ENCODE measurements at places on chromosomes 16 and 17.

GRCh38 chr16:84190731-84191388 is at the start of gene ADAD2:
ADAD2 (plus strand) TSS chr16:84191157; CDS start chr16:84191231, 74 bp downstream.
- DNase-seq = no peak

GRCh38 chr17:48612854-48613691 is 2.0 kb downstream of the HOXB8 start:
- peak; percentile 40 for DNase-seq

DNA sequence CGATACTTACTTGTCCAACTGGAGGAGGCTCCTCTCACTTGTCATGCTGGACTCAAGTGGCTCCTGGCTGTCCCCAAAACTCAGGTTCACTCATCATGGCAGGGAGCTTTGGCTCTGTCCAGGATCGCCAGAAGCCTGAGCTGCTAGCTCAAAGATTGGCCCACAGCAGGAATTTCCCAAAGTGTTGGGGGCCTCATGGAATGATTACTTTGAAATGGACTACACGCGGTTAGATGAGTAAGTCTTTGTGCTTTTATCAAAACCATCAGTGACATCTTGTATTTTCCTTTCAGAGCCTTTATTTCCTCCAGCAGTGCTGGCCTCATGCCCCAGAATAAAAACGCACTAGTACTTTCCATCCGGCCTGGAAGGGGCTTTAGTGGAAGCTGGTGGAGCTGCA is 29.2 kb upstream of the PHB1 start:
- DNase-seq = peak; percentile 53

- peak; percentile 91 for DNase-seq
Measured at GRCh38 chr16:84730406-84731106, 30.8 kb downstream of the USP10 start.

DNA sequence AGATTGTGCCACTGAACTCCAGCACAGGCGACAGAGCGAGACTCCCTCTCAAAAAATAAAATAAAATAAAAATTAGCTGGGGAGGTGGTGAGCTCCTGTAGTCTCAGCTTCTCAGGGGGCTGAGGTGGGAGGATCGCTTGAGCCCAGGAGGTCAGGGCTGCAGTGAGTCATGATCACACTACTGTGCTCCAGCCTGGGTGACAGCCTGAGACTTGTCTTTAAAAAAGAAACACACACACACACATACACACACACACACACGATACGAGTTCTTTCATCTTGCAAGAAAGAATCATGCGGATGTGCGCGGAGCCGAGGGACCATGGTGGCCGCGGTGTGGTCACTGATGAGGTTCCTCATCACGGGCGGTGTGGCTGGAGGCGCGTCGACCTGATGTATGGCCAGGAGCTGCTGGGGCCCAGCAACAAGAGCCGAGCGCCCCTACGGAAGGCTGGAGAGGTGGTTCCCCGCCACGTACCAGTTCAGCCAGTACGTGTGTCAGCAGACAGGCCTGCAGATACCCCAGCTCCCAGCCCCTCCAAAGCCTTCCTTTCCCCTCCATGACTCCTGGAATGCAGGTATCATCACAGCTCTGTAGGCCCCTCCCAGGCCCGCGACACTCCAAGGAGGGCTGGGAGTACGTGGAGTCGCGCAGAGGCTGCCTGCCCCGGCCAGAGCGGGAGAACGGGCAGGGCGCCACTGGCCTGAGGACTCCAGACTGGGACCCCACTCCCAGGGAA is 20.7 kb downstream of the NXN start:
- no peak for DNase-seq

DNA sequence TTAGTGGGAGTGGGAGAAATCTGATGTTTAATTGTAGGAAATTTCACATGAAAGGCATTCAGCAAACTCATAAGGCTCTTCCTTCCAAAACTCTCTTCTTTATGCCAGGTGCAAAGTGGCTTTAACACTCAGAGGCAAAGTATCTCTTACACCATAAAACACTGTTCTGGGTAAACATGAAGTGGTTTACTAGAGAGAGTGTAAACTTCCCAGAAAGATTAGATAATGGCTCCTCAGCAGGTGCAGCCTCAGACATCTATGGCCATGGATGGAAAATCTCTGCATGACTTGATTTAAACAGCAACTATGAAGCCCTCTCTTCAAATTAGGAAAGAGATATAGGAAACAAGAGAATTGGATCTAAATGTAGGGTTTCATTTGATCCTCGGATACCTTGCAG is 583.1 kb upstream of the SALL1 start:
- no peak for DNase-seq

- no peak for DNase-seq
Measured at GRCh38 chr17:30927756-30928155, 6.0 kb downstream of the ADAP2 start.

- peak; percentile 17 for DNase-seq
Measured at GRCh38 chr17:77957235-77957856, 1.2 kb upstream of the TNRC6C start.

GRCh38 chr17:7852919-7853690 is 1.8 kb upstream of the TMEM88 start:
- no peak for DNase-seq

DNA sequence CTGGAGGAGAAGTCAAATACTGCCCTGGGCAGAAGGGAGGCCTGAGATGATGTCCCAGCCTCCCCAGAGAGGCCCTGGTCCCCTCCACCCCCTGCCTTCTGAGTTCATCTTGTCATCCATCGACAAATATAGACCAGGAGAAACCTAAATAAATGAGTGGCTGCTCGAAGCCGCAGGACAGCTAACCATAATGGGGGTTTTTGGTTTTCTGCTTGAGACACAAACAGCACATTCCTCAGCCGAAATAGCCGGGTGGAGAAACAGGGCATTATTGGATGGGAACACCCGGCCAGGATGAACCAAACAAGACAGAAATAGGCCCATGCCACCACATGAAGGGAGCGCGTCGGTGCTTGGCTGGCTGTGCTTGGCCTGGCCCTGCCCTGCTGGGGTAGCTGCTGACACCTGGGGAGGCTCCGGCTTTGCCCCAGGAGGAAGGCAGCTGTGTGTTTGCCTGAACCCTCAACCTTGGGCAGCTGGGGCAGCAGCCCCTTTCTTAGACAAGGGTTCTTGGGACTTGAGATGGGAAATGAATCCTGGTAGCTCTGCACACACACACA is 188.1 kb downstream of the IRX5 start:
- DNase-seq = no peak

GRCh38 chr16:50588276-50588675 is 40.1 kb downstream of the NKD1 start:
- no peak for DNase-seq

- DNase-seq = no peak
Measured at GRCh38 chr17:8948462-8948861, 17.0 kb downstream of the PIK3R5 start.

DNA sequence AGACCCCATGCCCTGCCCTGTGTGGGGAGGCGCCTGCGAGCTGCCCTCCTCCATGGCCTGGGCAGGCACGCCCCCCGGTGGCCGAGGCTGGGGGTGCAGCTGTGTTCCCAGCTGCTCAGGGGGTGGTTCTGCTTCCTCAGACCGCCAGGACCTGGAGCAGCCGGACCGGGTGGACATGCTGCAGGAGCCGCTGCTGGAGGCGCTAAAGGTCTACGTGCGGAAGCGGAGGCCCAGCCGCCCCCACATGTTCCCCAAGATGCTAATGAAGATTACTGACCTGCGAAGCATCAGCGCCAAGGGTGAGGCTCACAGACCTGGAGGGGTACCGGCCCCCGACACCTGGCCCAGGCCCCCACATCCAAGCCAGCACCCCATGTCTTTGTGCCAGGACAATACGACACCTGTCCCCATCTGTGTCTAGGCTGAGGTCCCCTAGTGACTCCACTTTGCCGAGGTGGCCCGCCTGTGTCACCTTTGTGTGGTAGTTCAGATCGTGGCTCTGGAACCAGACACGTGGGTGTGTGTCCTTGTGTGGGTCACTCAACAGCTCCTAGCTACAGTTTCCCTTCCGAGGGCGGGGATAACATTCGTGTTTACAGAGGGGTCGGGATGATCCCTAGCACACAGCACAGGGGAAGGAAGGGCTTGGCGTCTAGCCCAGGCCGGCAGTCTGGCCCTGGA is 9.3 kb downstream of the GJD3 start:
- DNase-seq = peak; percentile 61

DNA sequence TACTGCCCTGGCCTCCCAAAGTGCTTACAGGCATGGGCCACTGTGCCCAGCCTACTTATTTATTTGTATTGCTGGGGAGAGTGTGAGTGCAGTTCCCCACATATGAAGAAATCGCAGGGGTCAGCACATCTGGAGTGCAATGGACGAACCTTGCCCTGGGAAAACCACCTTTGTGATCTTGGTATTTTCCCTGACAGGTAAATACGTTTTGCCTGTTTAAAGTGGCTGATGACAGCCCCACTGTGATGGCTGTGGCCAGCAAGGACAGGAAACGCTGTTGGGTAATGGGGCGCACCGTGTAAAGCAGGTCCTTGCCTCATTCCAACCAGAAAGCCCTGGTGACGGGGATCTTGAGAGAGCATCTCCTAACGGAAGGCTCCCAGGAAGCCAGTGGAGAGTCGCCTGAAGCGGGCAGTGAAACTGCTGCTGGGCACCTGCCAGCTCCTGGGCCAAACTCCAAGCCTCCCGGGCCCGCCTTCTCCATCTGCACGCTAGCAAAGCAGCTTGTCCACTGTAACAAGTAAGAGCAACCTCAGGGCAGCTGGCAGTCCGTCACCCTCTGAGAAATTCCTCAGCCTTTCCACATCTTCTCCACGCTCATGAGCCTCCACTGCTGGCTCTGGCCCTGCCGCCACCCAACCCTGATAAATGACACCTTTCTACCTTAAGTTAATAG is 17.5 kb downstream of the EMC8 start:
- no peak for DNase-seq

GRCh38 chr17:7084088-7084487 is 4.0 kb upstream of the CLEC10A start:
- no peak for DNase-seq

DNA sequence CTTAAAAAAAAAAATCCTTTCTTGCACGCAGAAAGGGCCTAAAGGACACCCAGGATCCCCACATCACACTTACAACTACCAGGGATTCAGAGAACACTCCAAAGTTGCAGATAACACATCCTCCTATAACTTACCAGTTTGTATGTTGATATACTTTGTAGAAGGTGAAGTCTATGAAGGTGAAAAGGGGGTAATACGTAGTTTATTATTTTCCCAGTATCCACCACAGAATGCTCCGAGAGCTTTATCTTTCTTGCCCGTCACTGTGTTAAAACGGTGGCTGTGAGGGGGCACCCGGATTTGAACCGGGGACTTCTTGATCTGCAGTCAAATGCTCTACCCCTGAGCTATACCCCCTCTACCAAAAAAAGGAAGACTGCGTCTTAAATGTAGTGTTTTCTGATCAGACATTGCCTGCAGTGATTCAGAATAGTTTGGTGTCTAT is 7.9 kb upstream of the RPL23 start:
- peak; percentile 65 for DNase-seq

DNA sequence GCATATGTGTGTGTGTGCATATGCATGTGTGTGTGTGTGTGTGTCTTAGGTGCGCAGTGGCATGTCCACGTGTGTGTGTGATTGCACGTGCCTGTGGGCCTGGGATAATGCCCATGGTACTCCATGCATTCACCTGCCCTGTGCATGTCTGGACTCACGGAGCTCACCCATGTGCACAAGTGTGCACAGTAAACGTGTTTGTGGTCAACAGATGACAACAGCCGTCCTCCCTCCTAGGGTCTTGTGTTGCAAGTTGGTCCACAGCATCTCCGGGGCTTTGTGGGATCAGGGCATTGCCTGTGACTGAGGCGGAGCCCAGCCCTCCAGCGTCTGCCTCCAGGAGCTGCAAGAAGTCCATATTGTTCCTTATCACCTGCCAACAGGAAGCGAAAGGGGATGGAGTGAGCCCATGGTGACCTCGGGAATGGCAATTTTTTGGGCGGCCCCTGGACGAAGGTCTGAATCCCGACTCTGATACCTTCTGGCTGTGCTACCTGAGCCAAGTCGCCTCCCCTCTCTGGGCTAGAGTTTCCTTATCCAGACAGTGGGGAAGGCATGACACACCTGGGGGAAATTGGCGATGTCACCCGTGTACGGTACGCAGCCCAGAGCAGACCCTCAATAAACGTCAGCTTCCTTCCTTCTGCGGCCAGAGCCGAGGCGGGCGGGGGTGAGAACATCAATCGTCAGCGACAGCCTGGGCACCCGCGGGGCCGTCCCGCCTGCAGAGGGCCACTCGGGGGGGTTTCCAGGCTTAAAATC is 47.6 kb downstream of the IL21R start:
- no peak for DNase-seq

GRCh38 chr17:64005734-64006167 is 7.6 kb downstream of the PRR29 start:
- DNase-seq = no peak

GRCh38 chr17:48565022-48565554 is 13.1 kb downstream of the HOXB4 start:
- DNase-seq = no peak

DNA sequence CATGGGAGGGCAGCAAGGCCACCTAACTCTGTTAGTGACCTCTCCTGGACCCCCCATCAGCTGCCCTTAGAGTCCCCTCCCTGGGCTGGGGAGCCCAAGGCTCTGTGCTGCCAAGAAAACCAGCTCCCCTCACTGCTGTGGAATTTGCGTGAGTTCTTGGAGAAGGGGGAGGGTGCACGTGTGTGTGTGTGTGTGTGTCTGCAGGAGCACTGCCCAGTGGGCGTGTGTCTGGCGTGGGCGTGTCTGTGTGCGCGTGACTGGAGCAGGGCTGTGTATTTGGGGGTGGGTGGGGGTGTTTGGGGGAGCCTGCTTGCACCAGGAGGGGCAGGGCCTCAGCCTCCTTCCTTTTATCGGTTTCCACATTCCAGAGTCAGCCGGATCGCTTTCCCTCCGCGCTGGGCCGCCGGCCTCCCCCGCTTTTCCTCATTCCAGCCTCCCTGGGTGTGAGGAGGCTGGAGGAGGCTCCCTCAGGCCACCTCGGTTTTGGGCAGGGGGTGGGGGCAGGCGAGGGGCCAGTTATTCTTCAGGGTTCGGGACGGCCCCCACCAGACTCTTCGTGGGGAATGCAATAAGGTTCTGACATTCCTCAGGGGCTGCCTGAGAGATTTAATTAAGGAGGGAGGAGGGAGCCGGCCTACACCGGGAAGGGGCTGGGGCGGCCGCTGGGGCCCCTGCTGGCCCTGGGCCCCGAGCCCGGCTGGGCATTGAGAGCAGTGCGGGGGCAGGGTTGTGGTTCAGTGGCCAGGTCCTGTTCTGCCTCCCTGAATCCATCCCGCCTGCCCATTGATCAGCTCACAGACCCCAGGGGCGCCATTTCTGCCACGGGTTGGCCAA is 2.5 kb downstream of the VASN start:
- peak; percentile 98 for DNase-seq
